ENCODE measurements at places on chromosomes 7 and 10. TPM values are rescaled to one million over a fixed set of nuclear protein-coding genes. Genes with fewer than 3 reads are reported as not detected.

Gene VGF
- total RNA-seq: 0.11 TPM

Gene SORCS1
- total RNA-seq: not detected

Gene EGFR
- total RNA-seq: not detected

Gene MACC1
- total RNA-seq: 0.09 TPM
